Stimulated activated CD4-positive, alpha-beta T cell treated with anti-CD3 and anti-CD28 coated beads, Interleukin-1b, Interleukin-23, amount 100 ng/mL, for 48 hours (primary cell): ENCODE measurements at places on chromosomes 16 and 17.

- DNase-seq = peak; percentile 65
These were observed 163.4 kb upstream of the CIBAR2 start for GRCh38 chr16:85275533-85276249.

GRCh38 chr17:16521070-16521727 is 29.2 kb upstream of the LRRC75A start:
- DNase-seq = peak; percentile 66

- no peak for DNase-seq
These were observed 4.3 kb upstream of the MBTPS1 start for GRCh38 chr16:84121007-84121406.

- no peak for DNase-seq
These were observed 249.7 kb downstream of the ZFHX3 start for GRCh38 chr16:72798264-72798663.

GRCh38 chr16:47480410-47480809 is 19.3 kb downstream of the PHKB start:
- no peak for DNase-seq

- DNase-seq = no peak
These were observed at the start of gene CHST4 for GRCh38 chr16:71526111-71526631. Gene CHST4, plus strand, starts transcription at chr16:71526426. Its CDS starts 10,252 bp downstream, at chr16:71536678.

- no peak for DNase-seq
These were observed 2.7 kb upstream of the KCNJ18 start for GRCh38 chr17:21689604-21690003.

DNA sequence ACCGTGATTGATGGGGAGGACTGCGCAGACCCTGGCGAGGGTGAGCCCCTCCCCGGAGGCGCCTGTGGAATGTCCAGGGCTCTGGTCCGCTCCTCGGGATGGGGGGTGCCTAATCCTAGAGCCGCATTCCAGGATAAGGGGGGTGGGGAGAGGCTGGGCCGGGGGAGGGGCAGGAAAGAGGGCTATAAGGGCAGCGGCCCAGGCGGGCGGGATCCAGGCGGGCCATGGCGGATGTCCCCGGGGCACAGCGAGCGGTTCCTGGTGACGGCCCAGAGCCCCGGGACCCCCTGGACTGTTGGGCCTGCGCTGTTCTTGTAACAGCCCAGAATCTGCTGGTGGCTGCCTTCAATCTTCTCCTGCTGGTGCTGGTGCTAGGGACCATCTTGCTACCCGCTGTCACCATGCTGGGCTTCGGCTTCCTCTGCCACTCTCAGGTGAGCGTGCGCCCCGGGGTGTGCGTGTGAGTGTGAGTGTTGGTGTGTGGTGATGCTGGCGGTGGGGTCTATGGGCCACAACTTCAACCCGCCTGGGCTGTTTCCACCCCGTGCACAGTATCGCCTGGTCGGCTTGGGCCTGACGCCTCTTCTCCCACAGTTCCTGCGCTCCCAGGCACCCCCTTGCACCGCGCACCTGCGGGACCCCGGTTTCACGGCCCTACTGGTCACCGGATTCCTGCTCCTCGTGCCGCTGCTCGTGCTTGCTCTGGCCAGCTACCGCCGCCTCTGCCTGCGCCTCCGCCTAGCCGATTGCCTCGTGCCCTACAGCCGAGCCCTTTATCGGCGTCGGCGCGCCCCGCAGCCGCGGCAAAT is at the start of gene TMEM88:
Gene TMEM88, plus strand, starts transcription at position 216 of the 809 bp plus-strand sequence. Its CDS starts 9 bp downstream, at position 225.
- no peak for DNase-seq

DNA sequence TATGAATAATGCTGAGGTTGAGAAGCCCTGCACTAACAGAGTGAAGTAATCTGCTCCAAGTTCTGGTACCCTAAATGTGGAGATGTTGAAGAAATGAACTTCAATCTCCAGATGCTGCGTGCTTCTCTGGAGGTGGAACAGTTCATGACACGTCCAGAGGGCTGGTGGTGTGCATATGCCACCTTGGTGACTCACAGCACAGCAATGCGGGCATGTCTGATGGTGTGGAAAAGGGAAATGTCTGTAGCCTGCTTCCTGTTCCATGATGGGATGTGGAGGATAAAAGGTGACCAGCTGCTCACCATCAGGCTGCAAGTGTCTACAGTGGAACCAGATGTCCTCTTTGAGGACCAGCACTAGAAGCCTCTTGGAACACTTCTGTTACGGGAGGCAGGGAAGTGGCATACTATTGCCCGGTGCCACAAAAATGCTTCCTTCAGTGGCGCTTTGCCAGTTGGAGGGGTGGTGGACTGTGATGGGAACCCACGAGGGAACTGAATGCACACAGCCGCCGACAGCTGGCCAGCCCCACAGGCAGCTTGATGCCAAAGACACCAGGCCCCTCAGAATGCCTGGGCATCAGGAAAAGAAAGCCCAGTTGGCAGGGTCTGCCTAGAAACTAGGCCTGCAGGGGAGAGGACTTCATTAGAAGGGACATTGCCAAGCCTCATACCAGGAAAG is 19.9 kb downstream of the SNX11 start:
- no peak for DNase-seq

DNA sequence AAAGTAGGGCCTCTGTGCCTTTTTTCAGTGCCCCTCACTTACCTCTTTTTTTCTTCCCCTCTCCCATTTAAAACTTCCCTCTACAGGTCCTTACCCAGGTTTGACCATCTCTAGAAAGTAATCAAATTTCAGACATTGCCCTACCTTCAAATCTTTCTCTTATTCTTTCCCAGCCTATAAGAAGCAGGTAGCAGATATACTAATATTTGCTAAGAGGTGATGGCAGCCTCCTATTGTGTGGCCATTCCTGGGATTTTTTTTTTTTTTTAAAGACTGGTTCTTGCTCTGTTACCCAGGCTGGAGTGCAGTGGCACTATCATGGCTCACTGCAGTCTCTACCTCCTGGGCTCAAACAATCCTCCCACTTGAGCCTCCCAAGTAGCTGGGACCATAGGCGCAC is 111.1 kb upstream of the HAS3 start:
- DNase-seq = no peak

DNA sequence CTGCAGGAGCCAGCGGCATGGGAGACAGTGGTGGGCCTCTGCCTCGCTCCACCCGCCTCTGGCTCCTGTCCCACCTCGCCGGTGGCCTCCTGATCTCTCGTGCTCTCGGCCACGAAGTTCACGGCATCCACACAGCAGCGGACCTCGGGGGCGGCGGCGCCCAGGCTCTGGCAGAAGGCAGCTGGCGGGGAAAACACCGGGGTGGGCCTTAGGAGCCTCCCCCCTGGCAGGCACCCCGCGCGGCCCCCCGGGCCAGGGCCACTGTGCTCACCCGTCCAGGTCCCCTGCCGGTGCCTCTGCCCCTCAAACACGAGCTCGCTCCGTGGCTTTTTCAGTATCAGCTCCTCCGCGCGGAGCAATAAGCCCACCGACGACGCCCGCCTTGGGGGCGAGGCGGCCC is 409 bp upstream of the C17orf107 start:
- no peak for DNase-seq

DNA sequence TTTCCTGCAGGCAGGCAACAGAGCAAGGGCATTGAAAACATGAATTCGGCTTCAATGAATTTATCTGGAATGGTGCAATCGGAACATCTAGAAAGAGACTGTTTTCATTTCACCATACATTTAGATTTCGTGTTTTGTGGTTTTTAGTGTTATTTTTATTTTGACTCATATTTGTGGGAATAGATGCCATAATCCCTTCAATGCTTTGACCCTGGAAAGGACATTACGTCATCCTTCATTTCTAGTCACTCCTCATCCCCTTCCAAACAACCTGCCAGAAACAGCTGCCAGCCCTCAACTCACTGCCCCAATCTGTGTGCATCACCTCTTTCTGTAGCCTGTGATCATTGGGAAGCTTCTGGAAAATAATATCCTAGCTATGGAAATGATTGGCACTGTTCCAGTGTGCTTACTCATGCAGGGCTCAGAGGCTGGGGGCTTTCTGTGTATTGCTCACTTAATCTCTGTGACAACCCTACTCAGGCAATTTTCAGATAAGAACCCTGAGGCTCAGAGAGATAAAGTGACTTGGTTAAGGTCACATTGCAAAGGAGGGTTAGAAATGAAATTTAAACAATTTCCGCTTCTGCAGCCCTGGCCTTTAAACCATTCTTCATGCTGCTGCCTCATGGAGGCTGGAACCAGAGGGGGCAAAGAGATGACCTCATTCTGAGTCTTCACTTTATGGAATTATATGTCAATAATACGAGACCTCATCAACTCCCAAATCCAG is 9.5 kb upstream of the KSR1 start:
- DNase-seq = no peak

GRCh38 chr16:71645450-71645849 is 19.5 kb downstream of the MARVELD3 start:
- no peak for DNase-seq

DNA sequence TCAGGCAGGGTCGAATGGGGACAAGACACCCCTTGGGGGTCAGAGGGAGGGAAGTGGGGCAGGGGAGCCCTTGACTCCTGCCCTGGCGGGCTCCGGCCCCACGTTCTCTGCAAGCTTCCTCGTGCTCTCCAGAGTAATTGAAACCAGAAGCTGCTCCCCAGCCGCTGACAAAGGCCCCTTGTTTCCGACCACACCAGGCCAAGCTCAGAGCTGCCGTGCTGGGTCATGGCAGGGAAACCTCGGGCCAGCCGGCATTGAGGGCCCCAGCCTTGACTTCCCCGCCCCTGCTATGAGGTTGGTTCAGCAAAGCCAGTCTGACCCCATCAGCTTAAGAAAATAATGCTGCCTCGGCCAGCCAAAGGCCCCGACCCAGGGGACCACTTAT is 43.3 kb downstream of the TIMM22 start:
- no peak for DNase-seq

DNA sequence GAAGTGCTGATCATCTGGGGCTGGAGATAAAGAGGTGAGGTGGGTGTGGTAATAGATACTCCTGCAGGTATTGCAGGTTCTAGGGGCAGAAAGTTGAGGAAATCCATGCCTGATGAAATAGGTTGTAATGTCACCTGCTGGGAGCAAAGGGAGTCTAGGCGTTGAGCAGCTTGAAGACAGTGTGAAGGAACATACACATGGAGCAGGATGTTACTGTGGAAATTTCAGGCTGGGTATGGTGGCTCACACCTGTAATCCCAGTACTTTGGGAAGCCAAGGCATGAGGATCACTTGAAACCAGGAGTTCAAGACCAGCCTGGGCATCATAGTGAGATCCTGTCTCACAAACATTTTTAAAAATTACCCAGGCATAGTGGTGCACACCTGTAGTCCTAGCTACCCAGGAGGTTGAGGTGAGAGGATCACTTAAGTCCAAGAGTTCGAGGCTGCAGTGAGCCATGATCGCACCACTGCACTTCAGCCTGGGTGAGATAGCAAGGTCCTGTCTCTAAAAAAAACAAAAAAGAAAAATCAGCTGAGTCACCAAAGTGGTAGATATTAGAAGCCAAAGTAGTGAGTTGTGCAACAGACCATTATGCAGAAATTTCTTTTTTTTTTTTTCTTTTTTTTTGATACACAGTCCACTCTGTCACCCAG is 9.1 kb upstream of the CRYBA1 start:
- no peak for DNase-seq

DNA sequence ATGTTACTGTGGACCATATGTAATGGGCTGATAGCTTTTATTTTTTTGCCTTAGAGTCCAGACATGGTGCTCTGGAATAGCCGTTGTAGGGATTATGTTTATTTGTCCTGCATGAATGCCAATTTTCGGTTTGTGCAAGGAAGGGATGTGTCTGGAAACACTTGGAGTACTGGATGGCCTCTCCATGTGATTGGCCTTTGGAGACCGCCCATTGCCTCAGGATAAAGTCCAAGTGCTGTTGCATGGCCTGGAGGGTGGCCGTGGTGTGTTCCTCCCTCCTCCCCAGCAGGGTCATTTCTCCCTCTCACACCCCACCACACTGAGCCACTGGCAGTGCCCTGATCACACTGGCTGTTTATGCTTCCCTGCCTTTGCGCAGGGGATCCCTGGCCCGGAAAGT is 93.9 kb downstream of the MSI2 start:
- no peak for DNase-seq

DNA sequence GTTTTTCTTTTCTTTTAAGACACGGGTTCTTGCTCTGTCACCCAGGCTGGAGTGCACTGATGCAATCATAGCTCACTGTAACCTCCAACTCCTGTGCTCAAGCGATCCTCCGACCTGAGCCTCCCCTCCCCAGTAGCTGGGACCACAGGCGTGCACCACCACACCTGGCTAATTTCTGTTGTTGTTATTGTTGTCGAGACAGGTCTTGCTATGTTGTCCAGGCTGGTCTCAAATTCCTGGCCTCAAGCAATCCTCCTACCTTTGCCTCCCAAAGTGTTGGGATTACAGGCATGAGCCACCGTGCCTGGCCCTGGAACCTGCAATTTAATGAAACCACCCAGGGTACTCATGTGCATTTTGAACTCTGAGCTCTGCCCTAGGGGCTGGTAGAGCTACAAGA is 24.1 kb downstream of the JUP start:
- DNase-seq = no peak

- DNase-seq = no peak
These were observed 26.5 kb upstream of the CES5A start for GRCh38 chr16:55901566-55902217.

- no peak for DNase-seq
These were observed 22.1 kb upstream of the MSI2 start for GRCh38 chr17:57234061-57234738.

DNA sequence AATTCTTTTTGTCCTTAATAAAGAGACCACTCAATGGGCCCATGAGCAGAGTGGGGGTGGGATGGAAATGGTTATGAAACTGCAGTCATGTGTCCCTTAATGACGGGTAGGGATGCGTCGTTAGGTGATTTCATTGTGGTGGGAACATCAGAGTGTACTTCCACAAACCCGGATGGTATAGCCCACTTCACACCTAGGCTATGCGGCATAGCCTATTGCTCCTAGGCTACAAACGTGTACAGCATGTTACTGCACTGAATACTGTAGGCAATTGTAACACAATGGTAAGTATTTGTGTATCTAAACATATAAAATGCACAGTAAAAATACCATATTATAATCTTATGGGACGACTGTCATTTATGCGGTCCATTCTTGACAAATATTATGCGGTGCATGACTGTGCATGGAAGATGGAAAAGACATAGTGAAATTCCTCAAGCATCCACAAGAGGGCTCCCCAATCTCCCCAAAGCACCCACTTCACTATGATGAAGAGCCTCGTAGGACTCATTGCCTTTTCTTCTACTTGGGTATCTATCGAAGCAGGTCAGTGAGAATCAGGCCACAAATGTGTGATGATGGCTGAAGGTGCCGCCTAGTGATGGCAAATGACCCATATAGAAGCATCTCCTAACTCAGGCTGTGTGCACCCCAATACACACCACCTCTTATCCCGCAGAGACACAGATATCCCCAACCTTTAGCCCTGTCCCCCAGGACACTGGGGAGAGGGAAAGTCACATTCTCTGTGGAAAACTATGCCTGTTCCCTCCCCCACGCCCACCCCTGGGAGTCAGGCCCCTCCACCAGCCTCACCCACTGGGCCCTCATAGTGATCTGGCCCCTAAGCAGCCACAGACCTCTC is 43.5 kb downstream of the TBX21 start:
- peak; percentile 40 for DNase-seq

- no peak for DNase-seq
These were observed 53.9 kb upstream of the ALOX12 start for GRCh38 chr17:6941989-6942388.

GRCh38 chr17:41907633-41908539 is 10.9 kb downstream of the ACLY start:
- DNase-seq = no peak

GRCh38 chr16:1311738-1312466 is 2.5 kb downstream of the UBE2I start:
- DNase-seq = no peak
